T-cell (primary cell): ENCODE measurements at places on chromosomes 3 and 15.

GRCh38 chr15:96947296-96948229 is 617.1 kb downstream of the NR2F2 start:
- DNase-seq, result no peak

- DNase-seq, result no peak
Measured at GRCh38 chr3:120177151-120177550, 82.9 kb upstream of the GSK3B start.

DNA sequence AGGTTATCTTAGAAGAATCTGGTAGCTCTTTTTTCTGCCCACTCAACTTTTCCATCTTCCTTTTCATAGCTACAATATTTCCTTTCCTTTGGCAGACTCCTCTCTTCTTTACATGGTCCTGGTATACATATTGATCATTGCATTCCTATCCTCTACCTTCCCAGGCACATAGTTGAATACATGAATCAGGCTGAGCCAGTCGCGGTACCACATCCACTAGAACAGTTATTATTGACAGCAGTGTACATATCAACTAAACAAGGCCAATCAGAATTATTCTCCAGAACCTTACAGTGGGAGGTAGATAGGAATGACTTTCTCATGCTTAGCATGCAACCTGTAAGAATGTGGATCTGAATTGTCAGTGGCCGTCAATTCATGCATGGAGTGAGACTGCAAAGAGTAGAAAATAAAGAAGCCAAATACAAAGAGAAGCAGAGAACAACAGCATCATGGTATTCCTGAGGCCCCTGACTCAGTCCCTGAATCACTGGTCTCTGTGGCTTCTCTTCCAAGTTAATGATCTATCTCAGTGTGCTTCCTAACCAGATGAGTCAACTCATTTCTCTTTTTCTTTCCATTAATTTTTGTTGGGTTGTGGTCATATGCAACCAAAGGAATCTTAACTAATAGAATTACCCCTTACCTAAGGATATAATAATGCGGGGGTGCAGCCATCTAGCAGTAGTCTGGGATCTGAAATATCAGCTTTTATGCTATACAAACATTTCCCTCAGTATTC is 60.9 kb upstream of the DCBLD2 start:
- no peak for DNase-seq

DNA sequence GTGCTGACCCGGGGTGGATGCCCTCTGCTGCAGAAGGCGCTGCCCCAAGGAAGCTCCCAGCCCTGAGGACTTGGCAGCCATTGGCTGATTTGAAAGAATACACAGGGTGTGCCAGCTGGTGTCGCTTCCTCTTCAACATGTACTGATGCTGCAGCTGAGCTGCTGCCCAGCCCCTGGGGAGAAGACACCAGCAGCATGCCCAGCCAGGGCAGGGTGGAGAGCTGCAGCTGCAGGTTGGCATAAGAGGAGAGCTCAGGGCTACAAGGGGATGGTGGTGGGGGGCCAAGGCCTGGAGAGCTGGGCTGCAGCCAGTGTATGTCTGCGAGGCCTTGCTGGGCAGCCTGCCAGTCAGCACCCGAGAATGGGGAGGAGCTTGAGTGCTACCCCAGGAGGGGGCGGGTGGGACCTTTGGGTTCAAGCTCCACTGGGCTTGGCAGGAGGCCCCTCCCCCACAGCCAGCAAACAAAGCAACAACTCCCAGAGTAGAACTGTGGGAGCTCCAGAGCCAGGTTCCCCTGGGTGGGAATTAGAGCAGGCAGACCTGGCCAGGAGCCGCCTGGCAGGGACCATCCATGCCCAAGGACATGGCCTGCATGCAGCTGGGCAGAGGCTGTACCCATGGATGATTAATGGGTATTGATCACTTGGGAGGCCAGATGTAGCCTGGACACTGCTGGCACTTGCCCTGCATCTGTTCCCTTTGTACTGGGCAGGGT is 9.2 kb upstream of the SEMA4B start:
- no peak for DNase-seq
